Stomach (tissue), 19 donors: ENCODE measurements at places on chromosomes 2 and 18. TPM values are rescaled to one million over a fixed set of nuclear protein-coding genes. Genes with fewer than 3 reads are reported as not detected.

The RAB6C gene
- not detected for total RNA-seq

- DNase-seq: peak; percentile 59
Measured at GRCh38 chr2:119028327-119029174, 86.6 kb downstream of the MARCO start.

The C2orf72 gene
- 8.1 TPM for total RNA-seq

- DNase-seq: peak; percentile 43
Measured at GRCh38 chr2:64402876-64403275, 51.1 kb upstream of the LGALSL start.

The ZNF804A gene
- 0.14 TPM for total RNA-seq

The LOXL3 gene
- 49.0 TPM for total RNA-seq

- DNase-seq: peak; percentile 65
Measured at GRCh38 chr2:203105996-203106395, 91.3 kb downstream of the NBEAL1 start.

The TRIB2 gene
- total RNA-seq: 6.4 TPM

The DTNA gene
- 53.6 TPM for total RNA-seq

DNA sequence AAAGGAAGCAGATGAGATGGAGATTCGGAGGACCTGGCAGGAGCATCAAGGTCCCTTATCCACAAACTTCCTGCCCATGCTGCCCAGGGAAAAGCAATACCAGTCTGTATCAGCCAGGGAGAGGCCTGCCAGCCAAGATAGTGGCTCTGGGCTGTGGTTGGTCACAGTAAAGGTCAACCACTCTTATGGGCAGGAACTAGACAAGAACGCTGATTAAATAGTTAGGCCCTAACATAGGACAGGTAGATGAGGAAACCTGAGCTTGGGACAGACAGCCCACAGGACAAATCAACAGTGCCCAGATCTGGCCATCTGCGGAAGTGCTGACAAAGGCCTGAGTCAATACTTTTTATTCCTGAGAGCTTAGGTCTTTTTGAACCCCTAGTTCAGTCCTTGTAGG lies 10.7 kb downstream of the PSTPIP2 start:
- DNase-seq: peak; percentile 11

DNA sequence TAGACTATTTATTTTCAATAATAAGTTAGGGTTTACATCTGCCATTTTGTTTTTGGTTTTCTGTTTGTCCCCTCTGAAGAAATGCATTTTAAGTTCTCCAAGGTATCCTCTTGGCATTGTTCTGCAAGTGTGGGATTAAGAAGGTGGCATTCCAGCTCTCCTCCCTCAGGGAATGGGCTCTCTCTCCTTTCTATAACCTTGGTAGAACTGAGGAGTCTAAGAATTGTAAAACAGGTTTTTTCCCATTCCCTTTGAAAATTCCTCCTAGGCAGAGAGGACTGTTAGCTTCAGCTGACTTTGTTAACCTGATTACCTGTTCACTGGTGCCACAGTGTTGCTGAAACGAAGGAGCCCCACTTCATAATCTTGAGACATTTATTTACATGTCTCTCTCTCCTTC lies 26.1 kb upstream of the RAB1A start:
- DNase-seq: no peak

DNA sequence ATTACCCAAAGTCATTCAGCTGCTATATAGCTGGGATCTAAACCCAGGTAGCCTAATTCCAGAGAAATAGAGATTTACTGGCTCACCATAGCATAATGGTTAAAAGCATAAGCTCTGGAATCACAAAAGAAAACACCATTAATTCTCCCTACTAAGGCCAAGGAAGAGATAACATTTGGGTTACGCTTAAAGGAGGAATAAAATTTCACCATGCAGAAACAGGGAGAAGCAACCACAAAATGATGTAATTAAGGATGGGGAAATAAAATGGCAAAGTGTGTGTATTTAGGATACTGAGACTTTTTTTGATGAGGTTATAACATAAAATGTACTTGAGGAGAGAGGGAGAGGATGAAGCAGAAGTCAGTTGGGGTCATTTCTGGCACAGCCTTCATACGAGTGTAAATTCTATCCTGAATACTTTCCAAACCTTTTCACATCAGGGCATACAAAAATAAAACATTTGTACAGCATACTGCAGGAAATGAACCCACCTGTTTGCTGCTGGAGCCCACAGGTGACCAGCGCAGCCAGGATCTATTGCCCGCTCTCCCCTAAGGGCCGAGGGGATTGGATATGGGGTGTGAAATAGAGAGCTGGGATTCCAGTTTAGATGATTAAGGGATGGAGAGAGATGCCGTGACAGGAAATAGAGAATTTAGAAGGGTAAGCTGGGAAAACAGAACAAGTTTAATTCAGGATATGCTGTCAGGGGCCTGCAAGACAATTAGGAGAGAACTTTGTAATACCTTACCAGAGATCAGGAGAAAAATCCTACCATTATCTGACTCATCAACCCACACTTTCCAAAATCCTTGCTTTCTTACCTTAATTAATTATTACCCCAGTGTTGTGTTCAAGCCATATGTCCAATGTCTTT lies 43.8 kb upstream of the SERTAD2 start:
- no peak for DNase-seq

- DNase-seq: no peak
Measured at GRCh38 chr2:151664520-151664919, 69.8 kb downstream of the NEB start.

DNA sequence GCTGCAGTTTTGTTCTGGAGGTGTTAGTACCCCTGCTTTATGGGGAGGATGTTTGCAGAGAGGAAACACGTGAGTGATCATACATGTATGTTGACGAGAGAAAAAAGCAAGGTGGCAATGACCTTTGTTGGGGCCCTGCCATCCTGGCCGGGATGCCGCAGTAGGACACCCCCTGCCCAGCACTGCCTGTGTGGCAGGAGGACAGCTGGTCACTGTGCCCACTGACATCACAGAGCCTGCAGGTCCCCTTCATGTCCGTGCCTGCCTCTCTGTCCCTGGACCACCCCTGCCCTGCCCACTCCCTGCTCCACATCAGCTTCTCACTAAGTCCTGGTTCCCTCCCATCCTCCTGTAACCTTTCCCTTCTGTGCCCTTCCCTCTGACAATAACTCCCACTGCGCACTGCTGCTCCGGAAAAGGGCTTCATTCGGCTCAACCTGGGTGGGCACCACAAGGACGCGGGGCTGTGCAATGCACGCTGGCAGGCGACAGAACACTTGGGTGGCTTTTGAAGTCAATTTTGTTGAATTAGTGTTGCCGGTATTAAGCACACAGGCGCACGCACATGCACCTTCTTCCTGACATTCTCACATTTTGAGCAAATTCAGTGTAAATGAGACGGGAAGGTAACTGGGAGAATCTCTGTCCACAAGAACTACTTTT lies 51.5 kb upstream of the TWIST2 start:
- no peak for DNase-seq

DNA sequence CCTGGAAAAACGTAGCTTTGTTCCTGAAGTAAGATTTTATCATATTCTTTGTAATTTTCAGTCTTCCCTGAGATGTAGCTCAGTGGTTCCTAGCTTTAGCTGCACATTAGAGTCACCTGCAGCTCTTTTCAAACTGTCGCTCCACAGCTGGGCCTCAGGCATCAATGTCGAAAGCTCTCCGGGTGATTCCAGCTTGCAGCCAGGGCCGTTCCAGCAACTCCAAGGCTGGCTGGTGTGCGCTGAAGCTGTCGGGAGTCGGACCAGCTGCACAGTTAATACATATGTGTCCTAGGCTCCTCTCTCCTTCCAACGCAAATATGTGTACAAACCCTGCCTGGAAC lies 609 bp upstream of the ZNF2 start:
- no peak for DNase-seq

GRCh38 chr2:144288438-144288837 lies 231.5 kb downstream of the ZEB2 start:
- DNase-seq: no peak

The PDE11A gene
- 0.87 TPM for total RNA-seq

The LONRF2 gene
- total RNA-seq: 15.4 TPM

DNA sequence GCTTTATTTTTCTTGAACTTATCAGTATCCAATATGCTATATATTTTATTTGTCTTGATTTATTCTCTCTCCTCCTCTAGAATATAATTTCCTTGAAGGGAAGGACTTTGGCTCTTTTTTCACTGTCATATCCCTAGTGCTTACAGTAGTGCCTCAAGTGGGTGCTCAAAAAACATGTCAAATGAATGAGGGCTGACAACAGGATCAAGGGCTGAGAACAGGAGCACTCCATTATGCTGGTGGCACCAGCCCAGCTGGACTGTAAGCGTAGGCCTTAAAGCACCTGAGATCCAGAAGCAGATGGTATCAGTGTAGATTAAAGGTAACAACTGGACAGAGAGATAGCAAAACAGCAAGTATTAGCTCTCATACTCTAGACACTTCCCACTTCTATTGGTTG lies 46.3 kb downstream of the PMS1 start:
- no peak for DNase-seq

GRCh38 chr2:235467588-235467987 lies 26.3 kb upstream of the AGAP1 start:
- DNase-seq: no peak

The FAM237A gene
- not detected for total RNA-seq

GRCh38 chr18:2441544-2441943 lies 129.8 kb downstream of the METTL4 start:
- no peak for DNase-seq

DNA sequence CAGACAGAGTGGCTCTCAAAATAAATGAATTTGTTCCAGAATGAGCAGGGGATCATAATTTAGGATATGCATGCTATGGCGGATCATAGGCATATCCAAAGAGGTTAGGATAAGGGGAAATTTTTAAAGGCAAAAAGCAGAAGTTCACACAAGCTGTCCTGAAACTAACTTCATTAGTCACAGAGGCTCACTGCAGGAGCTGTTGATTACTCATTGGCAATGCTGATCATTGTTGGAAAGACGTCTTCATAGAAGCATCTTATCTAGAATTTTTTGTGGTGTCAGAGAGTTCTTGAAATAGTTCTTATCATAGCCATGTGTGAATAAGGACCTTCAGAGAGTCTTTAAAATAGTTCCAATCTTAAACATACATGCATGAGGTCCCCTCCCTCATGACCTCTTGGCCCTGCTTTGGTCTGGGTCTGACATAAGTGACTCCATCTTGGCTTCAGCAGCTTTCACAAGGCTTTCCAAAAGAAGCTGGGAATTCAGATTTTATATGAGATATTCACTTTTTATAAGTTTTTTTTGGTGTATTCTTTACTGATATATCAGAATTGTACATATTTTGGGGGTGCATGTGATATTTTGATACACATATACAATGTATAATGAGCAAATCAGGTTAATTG lies 7.5 kb upstream of the CCDC195 start:
- peak; percentile 11 for DNase-seq

The RAX gene
- total RNA-seq: not detected

The LYG2 gene
- total RNA-seq: not detected

GRCh38 chr2:122780251-122780650 lies 1024.8 kb downstream of the TSN start:
- DNase-seq: no peak

DNA sequence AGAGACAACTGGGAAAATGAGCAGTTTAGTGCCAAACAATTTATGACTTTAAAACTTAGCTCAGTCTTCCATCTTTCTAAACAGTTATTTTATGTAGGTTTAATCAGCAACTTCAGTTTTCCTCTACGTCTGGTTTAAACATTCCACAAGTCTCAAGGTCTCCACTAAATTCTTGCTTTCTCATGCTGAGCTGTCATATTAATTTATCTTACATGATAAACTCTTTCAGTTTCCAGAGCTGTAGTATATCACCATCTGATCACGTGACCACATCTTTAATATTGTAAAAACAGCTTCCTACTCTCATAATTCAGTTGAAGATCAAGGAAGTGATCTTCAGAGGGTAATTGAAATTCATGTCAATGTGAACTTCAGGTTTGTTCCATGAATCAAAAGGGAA lies 158.6 kb downstream of the ZNF804A start:
- DNase-seq: no peak

DNA sequence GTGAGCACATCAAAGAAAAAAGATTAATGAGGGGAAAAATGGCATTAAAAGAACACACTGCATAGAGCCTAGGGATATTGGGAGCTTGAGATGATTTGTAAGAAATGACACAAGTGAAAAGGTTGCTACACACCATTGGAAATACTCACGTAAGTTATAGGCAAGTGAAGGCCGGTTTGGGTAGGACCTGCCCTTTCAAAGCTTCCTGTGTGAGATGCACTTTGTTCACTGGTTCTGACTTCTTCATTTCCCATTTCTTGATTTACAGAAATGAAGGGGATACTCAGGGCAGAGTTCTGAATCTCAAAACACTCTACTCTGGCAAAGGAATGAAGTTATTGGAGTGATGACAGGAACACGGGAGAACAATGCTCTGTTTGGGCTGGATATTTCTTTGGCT lies at the start of gene IL18RAP:
TSS of gene IL18RAP (plus strand) at position 251 of the 400 bp plus-strand sequence. CDS start at position 369, 118 bp downstream.
- DNase-seq: no peak

The UGT1A4 gene
- 7.2 TPM for total RNA-seq

The SOX11 gene
- not detected for total RNA-seq

GRCh38 chr2:218691234-218691633 lies 19.3 kb downstream of the STK36 start:
- no peak for DNase-seq

The DRC1 gene
- total RNA-seq: 2.2 TPM

The RBFA gene
- total RNA-seq: 12.8 TPM

DNA sequence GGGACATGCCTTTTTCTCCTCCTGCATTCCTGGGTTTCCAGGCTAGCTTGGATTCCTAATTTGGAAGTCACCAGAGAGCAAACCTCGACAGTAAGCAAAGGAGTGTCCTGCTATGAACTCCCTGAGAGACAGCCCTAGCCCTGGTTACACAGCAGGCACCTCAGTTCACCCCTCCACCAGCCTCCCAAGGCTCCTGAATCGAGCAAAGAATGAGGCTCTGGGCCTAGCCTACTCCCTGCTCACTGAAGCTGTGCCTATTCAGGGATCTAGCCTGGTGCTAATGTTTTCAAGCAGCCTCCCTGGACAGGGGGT lies 66.7 kb upstream of the RMDN2 start:
- no peak for DNase-seq

DNA sequence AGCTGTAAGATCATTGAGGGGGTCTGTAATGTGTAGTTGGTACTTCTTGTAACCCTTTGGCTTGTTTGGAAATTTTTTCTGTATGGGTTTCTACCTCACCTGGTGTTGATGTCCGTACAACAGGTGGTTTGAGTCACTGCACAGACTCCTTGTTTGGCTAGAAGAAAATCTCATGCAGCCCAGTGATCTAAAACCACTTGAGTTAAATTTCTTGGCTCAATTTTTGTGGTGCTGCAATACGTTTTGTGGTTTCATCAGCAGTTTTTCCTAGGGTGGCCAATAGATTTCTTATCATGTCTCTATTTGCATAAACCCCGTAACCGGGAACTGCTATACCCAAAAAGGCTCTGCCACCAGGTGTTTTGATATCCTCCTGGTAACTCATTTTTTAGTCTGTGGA lies 43.4 kb downstream of the CERS6 start:
- DNase-seq: no peak

GRCh38 chr2:169110419-169110818 lies 41.1 kb downstream of the DHRS9 start:
- no peak for DNase-seq

GRCh38 chr2:158823486-158824237 lies 28.5 kb downstream of the DAPL1 start:
- DNase-seq: no peak

The CLASP1 gene
- total RNA-seq: 37.8 TPM

The CXCR4 gene
- 5.4 TPM for total RNA-seq

The MPP4 gene
- total RNA-seq: not detected
